ENCODE measurements at places on chromosomes 3 and 15.
A peak's percentile ranks its signal among the peaks of the same experiment; 100 is the strongest.

- DNase-seq, result peak; percentile 29
Observed at GRCh38 chr15:64740311-64741170, 34.8 kb downstream of the RBPMS2 start.

DNA sequence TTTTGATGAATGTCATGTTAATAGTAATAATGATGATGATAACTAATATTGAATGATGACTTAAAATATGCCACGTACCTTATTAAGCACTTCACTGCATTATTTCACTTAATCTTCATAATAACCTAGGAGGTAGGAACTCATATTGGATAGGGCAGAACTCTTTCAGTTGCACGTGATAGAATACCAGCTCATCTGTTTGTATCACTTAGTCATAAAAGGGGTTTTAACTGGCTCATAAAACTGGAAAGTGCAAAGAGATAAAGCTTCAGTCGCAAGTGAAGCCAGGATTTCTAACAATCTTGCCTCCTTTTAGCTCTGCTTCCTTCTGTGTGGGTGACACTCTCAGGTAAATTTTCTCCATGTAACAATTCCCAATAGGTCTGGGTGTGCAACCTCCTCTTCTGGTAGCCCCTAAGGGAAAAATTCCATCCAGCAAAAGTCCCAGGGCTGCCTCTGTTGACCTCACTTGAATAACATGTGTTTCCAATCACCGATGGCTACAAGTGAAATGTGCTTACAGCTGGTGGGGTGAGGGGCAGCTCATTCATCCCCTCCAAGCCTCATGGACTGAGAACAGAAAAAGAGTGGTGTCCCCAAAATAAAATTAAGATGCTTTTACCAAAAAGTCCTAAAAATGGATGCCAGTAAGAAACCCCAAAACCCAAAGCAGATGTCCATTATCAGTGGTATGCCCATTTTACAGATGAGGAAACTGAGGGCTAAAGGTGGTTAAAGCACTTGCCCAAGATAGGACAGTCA lies 9.3 kb downstream of the GXYLT2 start:
- no peak for DNase-seq

GRCh38 chr15:74170875-74171578 lies 2.5 kb upstream of the ISLR start:
- no peak for DNase-seq

- DNase-seq, result no peak
Observed at GRCh38 chr15:37678124-37678523, 256.3 kb upstream of the TMCO5A start.

DNA sequence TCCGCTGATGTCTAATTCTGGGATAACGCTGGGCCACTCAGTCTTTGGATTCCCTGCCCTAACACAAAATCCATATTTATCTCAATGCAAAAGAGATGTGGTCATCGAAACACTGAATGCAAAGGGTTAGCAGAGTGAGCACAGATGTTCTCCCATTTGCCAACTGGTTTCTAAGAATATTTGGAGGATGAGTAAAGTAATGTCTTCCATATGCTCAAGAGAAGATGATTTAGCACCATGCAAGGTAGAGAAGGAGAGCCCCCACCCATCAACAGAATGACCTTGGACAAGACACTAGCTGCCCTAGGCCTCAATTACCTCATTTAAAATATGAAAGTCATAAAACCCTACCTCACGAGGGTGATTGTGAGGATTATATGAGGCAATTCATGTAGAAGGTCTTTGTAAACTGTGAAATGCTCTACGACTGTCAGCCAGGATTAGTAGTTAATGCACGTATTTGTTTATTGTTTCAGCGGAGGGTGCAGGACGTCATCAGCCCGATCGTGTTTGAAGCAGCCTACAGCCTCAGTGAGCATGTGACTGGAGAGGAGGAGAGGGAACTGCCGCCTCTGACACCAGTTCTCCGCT lies 232.9 kb upstream of the CTDSPL start:
- DNase-seq, result no peak

DNA sequence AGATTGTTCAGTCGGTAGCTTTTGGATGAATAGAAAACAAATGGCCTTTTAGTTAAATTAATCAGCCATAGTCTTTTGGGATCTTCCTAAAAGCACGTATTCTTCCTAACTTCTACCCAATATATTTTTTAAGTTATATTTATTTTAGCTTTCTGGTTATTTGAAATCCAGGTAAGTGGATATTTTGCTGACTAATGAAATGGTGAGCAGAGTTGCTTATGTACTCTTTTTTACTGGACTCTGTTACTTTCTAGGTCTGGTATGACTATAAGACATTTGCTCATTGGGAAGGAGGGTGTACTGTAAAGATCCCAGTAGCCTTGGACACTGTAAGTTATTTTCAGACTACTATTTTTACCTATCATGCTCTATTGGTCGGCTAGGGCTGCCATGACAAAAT lies 13.8 kb upstream of the CAPN3 start:
- no peak for DNase-seq

DNA sequence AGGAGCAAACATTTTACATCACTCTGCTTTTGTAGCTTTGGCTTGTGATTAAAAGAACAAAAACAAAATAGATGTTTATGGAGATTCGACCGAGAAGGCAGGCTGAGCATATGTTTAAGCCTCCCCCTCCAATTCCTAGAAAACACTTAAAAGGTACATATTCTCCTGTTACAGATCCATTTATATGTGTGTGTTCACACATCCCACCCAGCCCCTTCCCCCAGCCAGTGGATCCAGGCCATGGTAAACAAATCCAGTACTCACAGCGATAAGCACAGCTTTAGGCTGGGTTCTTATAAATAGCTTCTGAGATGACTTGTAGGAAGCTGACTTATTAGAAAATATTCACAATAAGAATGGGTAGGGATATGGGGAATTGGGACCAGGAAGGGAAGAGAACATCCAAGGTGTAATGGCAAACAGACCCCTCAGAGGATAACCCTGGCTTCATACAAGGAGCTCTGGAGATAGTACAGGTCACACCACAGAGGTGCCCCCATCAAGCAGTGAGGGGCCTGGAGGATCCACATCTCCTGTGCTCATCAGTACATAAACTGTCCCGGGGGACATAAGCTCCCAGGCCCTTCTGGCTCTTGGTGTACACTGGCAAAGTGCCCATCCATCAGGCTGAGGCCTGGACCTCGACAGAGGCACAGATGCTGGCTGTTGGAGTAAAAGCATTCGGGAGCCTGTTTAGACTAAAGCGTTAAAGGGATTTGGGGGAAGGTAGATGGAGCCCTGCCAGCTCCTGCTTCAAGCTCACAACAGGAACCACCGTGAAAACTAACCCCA lies 70.0 kb upstream of the UBE2E1 start:
- DNase-seq, result no peak

GRCh38 chr3:28859897-28860296 lies 421.0 kb upstream of the RBMS3 start:
- no peak for DNase-seq

DNA sequence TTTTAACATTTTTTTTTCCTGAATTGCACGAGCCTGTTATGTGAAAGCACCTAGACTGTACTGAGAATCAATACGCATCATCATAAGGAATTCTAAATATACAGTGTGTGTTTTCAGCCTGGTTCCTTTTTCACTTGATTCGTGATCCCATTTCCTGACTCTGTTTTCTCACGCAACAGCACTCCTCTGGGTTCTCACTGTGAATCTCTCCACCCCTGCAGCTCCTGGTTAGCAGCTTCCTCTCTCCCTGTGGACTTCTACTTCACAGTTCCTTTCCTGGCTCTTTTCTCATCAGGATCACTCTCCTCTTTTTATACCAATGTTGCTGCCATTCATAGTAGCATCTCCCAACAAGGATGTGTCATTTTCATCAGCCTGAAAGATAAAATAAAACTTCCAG lies 297.2 kb downstream of the CADM2 start:
- DNase-seq, result no peak

DNA sequence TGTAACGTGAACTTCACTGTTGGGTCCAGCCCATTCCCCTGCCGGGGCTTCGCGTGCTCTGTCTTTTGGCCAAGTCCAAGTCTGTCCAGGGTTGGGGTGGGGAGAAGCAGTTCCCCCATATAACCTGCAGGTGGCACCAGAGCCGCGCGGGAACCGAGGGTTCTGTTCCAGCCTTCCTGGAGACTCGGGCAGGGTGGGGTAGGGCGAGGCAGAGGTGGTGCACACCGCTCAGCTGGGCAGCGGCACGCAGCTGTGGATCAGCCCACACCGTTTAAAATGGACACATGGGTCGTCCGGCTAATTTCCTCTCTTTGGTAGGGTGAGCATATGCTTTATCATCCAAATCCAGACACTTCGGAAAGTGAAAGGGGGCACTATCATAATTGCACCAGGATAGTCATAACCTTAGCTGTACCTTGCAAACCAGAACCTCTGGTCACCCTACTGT lies 118.1 kb downstream of the TBC1D2B start:
- peak; percentile 53 for DNase-seq

DNA sequence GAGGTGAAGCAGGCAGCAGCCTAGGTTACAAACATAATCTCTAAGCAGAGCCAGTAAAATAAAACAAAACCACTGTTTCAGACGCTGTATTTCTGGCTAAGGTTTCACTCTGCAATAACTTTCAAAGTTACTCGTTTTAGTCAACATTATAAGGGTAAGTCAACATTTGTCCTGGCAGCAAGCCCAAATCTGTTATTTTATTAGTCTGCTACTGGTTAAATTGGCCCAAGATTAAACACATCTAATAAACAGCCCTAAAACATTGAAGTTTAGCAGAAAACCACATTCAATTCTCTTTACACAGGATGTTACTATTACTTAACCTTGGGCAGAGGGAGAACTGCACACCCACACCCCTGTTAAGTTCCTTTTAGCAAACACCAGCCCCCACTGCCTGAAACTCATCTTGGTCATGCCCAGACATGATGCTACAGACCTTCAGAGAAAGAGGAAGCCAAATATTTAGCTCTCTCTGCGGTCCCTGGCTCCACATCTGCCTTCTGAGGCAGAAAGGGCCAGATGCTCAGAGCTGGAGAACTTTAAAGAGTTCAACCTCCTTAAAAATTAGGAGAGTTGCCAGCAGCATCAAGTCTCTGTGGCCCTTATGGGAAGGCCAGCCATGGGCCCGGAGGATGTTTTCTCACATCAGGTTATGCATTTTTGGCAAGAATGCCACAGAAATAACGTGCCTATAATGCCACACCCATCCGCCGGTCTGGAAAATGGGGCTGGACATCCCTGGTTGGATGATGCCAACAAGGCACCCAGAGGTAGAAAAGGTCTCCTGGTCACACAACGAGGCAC lies 17.9 kb downstream of the ARHGEF3 start:
- no peak for DNase-seq

GRCh38 chr3:105791131-105791530 lies 77.7 kb downstream of the CBLB start:
- DNase-seq, result no peak

DNA sequence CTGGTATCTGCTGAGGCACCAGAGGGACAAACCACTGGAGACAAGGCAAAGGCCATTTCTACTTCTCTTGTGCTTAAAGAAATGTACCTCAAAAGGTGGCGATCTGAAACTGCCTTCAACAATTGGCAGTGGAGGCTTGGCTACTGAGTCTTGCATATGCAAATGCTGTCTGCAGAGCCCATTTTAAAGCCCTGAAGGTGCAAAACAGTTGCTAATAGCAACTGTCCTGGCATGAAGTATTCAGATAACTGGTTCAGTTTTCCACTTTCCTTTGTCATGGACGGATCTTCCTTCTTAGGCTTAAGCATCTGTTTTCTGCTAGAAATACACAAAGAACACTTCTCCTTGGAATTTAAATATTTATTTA lies 71.4 kb upstream of the PSMD6 start:
- DNase-seq, result no peak

GRCh38 chr3:157649511-157649910 lies 146.3 kb upstream of the VEPH1 start:
- no peak for DNase-seq

GRCh38 chr3:16595778-16596177 lies 9.4 kb downstream of the DAZL start:
- DNase-seq, result no peak

DNA sequence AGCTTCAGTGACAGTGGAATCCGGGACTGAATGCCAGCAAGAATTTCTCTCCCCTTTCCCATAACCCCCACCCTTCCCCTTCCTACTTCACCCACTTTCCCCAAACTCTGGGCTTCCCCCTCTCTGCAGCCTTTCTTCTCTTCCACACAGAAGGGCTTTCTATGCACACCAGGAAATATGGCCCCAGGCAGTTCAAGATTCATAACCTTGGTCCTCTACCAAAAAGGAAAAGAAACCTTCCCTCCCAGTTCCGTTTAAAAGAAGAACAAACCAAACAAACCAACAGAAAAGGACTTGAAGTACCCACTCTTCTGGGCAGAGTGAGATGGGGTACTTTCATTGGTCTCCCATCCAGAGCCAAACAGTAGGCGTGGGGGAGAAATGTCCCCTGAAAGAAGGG lies 68.8 kb upstream of the ABHD2 start:
- no peak for DNase-seq

DNA sequence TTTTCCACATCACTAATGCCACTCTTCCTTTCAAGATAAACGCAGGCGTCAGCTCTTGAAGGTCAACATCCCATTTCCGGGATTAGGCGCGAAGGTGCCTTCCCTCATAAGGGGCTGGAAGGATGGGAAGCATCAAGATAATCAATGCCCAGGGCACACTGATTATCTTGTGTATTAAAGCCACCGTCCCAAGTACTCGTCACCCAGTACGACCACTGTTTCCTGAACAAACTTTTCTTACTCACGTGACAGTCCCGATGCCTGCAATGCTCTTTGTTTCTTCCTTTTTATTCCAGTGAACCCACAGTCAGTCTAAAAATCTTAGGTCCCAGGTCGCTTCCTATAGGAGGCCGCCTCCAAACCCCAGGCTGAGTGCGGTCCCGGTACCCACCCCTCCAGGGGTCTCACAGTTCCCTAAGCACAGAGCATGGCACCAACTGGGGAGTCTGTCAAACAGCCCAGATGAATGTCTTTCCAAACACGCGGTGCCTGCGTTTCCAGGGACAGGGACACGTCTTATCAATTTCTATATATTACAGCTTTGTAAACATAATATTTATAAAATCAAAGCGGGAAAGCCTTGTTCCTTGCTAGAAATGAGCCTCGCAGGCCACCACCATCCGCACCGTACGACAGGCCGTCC lies 589 bp downstream of the ANAPC13 start:
- DNase-seq, result no peak

DNA sequence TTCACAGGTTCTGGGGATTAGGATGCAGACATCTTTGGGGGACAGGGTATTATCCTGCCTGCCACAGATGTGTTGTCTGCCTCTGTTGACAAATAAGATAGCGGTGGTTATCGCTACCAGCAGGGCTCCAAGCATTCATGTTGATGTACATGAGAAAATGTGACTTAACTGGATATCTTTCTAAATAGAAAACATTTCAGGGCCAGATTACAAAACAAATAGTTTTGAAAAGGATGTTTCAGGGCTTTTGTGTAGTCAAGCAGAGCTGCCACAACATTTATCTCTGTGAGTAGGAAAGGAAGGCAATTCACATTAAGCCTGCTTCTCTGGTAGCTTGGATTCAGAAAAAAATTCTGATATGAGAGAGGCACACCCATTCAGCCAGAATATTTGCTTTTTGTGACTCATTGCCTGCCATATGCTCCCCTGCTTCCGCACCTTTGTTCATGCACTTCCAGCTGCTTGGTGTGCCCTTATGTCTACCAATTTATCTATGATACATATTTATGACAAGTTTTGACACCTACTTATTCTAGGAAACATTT lies 22.8 kb downstream of the PLS1 start:
- DNase-seq, result no peak
